ENCODE measurements at places on chromosomes 12 and 14.

GRCh38 chr12:66108386-66108785 is 22.2 kb downstream of the LLPH start:
- DNase-seq: no peak

GRCh38 chr14:66003082-66003730 is 483.0 kb upstream of the CCDC196 start:
- DNase-seq: no peak

GRCh38 chr12:11710431-11710830 is 61.0 kb downstream of the ETV6 start:
- no peak for DNase-seq

DNA sequence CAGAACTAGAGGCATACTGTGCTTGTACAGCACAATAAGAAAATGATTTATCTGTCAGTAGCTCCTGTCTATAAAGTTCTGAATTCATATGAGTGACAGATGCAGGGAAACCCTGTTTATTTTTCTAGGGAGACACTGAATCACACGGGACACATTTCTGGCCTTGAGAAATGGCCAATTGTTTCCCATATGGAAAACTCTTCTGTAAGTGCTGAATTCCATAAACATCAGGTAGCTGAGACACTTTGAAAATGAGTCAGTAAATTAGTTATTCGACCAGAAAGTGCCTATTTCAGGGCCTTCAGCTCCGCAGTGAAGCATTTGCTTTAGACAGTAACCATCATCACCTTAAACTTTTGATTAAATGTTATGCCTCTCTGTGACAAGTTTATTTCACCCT is 184.4 kb downstream of the TMEM132D start:
- DNase-seq: no peak

DNA sequence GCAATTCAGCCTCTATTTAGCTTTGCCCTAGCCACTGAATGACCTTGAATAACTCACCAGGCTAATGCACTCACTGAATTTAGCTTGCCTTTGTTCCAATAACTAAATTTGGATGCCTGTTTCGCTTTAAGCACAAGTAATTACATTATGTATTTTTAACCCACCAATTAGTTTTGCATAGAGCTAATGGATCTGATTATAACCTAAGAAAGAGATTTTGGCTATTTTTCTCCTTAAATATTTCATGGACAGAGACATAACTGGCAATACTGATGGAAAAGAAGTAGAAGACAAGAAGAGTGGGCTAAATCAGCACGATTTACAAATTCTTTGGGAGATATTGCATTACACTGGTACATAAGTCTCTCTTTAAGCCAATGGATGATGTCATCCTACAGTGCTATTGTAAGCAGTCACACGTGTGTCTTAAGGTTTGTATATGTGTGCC is 85.7 kb downstream of the AKAP6 start:
- peak; percentile 51 for DNase-seq

- no peak for DNase-seq
These were observed 30.8 kb upstream of the PPP2R5C start for GRCh38 chr14:101730626-101731186.

- DNase-seq: no peak
These were observed 29.7 kb downstream of the NOS1 start for GRCh38 chr12:117331691-117332090.

- DNase-seq: no peak
These were observed 2.9 kb upstream of the DENR start for GRCh38 chr12:122749569-122750332.

DNA sequence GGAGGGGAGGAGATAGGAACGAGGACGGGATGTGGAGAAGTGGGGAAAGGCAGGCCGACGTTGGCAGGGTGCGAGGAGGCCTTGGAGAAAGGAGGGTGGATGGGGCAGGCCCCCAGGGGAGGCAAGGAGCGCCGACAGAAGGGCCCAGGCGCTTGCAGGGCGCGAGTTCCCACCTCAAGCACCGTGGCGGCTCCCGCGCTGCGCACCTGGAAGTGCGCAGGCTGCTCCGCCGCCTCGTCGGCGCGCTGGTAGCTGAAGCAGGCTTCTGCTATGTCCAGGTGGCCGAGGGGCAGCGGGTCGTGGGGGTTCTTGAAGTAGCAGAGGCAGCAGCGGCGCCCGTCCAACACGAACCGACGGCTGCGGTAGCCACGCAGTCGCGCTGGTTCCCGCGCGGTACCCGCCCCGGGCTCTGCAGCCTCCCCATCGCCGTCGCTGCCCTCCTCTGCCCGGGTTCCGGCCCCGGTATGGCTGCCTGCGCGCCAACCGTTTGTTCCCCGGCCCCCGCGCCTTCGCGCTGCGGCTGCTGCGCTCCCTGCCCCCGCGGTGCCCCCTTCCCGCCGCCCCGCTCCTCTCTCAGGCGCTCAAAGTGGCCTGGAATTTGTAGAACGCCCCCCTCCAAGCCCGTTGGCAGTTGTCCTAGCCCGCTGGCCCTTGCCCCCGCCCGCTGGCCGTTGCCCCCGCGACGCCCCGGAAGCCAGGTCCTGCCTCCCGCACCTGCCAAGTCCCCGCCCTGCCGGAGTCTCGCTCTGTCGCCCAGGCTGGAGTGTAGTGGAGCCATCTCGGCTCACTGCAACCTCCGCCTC is 1.1 kb upstream of the ACTR6 start:
- peak; percentile 76 for DNase-seq

GRCh38 chr14:78566026-78566858 is 396.1 kb downstream of the NRXN3 start:
- peak; percentile 58 for DNase-seq

DNA sequence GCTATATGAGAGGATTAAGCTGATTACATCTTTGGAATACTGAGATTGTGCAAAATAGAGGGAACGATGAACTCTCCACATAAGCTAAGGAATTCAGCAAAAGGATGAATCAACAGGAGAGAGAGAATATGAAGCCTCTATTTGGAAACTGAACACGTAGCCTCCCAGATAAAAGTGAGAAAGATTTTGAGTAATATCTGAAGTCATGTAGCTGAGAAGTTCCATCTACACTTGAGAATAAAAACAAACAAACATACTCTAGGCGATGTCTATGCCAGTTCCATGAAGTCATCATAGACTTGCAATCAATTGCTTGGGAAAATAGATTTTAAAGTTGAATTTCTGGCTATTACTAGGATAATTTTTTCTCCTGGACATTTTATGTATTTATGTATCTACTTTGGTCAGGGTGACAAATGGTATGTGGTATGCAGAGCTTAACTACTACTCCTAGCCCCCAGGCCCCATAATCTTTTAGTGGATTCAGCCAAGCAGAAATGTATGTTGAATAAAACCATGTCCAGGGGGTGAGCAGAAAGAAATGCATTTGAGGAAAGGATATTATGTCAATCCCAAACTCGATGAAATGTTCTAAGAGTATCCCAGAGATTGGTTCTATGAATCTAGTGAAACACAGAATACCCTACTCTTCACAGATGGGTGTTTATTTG is 627.4 kb downstream of the DIO2 start:
- DNase-seq: no peak

DNA sequence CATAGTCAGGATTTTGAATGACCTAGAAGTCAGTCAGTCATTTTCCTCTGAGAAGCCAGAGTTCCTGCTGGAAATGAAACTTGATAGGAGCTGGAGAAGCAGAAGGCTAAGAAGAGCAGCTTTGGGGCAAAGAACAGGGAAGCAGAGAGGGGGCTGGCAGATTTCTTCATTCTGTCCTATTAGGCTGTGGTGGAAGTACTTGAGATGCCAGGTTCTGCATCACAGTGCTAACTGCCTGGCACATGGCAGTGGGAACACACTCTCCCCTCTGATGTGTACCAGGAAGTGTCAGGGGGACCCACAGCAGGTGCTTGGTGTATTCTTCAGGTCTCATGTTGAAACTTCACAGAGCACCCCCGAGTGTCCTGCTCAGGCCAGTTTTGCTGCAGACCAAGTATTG is 61.0 kb downstream of the SUSD6 start:
- DNase-seq: no peak

- DNase-seq: no peak
These were observed 1.7 kb downstream of the HDAC7 start for GRCh38 chr12:47818007-47818376.

DNA sequence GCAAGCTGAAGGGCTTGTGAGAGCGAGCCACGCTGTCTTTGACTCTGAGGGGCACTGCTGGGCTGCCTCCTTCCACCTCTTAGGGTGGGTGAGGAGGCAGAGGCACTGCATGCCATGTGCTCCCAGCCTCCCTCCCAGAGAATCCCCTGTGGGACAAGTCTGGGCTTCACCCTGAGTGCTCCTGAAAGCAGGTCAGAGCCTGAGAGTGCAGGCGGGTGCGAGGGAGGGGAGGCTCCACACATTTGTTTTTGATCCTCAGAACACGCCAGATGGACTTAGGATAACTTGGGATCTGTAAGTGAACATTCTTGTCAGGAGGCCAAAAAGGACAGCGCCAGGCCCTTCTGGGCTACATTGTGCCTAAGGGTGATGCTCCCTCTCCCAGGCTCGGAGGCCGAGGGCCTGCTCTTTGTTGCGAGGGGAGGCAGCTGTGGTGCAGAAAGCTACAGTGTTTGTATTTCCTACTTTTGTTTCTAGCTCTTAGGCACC is 155.4 kb downstream of the TMX1 start:
- DNase-seq: no peak

GRCh38 chr14:21536418-21537089 is 10.4 kb upstream of the SALL2 start:
- DNase-seq: no peak

- DNase-seq: no peak
These were observed 14.7 kb downstream of the GPR68 start for GRCh38 chr14:91229743-91230200.

- DNase-seq: no peak
These were observed 192.4 kb downstream of the DACT1 start for GRCh38 chr14:58830121-58830520.

GRCh38 chr12:29971446-29971845 is 187.7 kb upstream of the TMTC1 start:
- no peak for DNase-seq

DNA sequence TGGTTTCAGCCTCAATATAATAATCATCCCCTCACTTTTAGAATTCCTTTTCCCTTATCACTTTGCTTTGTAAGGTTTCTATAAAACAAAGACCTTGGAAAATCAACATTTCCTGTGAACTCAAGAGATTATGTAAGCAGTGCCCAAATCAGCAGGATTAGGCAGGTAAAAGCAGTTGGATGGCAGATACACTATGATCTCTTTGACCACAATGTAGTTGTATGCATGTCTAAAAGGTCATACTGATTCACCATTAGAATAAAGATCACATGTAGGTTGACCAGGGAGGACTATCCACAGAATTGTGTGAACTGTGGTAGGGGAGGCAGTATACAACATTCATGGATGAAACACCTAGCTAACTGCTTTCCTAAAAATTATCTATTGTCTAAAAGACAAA is 57.5 kb downstream of the DENND5B start:
- no peak for DNase-seq

GRCh38 chr12:93205361-93205760 is 172.4 kb upstream of the NUDT4 start:
- no peak for DNase-seq

- DNase-seq: no peak
These were observed 441.3 kb downstream of the DAD1 start for GRCh38 chr14:22147716-22148115.

DNA sequence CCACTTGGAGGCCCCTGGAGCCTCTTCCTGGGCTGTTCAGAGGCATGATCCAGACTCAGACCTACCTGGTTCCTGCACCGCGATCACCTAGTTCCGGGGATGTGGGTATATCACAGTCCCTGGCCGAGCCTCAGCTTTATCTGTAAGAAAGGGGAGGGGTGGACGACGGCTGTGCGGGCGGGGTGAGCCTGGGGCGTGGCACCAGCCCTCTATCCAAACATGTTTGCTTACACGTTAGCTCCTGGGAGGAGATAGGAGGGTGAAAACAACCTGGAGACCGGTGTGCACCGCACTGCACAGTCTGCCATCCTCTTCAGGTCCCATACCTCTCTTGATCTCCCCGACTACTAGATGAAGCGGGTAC is 1.2 kb downstream of the ANKRD9 start:
- no peak for DNase-seq

GRCh38 chr12:118342090-118342489 is 30.6 kb downstream of the TAOK3 start:
- no peak for DNase-seq

GRCh38 chr14:68683326-68683725 is 109.5 kb downstream of the ZFP36L1 start:
- DNase-seq: no peak

- no peak for DNase-seq
These were observed 114.7 kb upstream of the FKBP4 start for GRCh38 chr12:2679816-2680675.

DNA sequence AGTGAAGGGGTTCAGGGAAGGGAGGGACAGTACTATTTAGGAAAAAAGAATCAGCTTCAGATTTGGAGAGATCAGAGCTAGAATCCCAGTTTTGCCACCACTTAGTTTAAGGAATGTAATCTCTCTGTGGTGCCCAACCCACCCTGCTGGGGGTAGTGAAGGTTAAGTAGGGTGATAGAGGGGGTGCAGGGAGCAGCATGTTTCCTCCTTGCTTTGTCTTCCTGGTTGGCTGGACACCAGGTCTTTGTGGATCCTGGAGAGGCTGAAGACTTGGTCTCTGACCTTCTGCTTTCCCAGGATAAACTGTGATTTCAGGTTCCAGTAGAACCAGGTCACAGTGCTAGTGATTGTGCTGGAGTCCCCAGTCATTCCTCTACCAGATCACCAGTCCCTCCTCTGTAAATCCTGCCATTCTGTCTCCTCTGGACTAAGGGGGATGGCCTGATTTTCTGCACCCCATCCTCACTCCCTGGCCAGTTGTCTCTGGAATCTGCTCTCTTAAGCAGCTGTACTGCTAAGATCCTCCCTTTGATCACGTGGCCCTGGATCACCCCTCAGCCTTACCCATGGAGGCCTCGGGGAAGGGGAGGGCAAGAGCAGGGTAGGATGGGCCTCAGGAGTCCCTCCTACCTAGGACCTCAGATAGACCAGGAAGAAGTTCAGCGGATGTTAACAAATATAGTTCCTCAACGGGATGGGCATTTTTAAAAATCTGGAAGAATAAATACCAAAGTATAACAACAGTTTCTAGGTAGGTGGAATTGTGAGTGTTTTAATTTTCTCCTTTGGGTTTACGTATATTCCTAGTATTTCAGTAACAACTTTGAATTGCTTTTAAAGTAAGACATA is 3.1 kb downstream of the MAP3K12 start:
- DNase-seq: no peak

DNA sequence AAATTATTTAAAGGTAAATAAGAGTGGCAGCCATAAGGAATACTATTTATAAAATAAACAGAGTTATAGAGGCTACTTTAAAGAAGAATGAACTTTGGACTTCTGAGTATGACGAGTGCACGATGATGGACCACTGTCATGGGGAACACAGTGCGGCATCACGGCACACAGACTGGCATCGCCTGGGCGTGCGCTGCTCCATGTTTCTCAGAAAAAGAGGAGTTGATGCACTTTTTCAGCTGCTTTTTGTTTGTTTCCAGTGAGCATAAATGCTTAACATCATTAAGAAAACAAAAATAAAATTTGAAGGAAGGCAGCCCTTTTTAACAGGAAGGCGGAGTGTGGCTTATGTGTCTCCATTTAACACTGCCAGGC is 23.3 kb upstream of the EAPP start:
- no peak for DNase-seq

GRCh38 chr12:47207340-47207717 is 127.6 kb upstream of the AMIGO2 start:
- no peak for DNase-seq

GRCh38 chr14:22955702-22956569 is 954 bp downstream of the HAUS4 start:
- no peak for DNase-seq

All from NCI-H2029 treated with DMSO at 0.1 percent for 48 hours (cell line).